Epithelial cell of esophagus (primary cell): ENCODE measurements at places on chromosomes 7 and 10.

DNA sequence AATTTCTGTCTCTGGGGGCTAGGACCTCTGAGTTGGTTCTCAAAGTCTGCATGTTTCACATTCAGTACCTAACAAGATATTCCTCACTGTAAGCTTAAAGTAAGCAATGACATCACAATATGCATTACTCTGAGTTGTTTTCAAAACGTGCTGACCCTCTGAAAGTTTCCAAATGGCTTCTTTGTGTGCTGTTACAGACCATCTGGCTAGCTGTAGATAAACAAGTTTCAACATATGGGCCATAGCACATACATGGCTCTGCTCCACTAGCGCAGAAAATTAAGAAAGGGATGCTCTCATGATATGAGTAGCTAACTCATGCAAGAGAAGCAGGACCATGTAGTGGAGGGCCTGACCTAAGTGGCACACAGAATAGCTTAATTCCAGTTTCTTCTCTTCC, 119.0 kb downstream of the HTR7 start:
- DNase-seq: no peak

DNA sequence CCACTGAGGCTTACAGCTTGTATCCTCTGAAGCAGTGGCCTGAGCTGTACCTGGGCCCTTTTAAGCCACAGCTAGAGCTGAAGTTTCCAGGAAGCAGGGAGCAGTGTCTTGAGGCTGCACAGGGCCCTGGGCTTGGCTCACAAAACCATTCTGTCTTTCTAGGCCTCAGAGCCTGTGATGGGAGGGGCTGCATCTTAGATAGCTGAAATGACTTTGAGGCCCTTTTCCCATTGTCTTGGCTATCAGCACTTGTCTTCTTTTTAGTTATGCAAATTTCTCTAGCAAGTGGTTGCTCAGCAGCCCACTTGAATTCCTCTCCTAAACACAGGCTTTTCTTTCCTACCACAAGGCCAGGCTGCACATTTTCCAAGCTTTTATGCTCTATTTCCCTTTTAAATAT, 864.2 kb downstream of the REEP3 start:
- DNase-seq: no peak

GRCh38 chr10:100535338-100535714, 417 bp upstream of the HIF1AN start:
- DNase-seq: no peak

GRCh38 chr10:121158988-121159579, 307.9 kb downstream of the WDR11 start:
- DNase-seq: peak; percentile 83

- peak; percentile 74 for DNase-seq
Observed at GRCh38 chr10:112631501-112632400, 184.7 kb downstream of the VTI1A start.

DNA sequence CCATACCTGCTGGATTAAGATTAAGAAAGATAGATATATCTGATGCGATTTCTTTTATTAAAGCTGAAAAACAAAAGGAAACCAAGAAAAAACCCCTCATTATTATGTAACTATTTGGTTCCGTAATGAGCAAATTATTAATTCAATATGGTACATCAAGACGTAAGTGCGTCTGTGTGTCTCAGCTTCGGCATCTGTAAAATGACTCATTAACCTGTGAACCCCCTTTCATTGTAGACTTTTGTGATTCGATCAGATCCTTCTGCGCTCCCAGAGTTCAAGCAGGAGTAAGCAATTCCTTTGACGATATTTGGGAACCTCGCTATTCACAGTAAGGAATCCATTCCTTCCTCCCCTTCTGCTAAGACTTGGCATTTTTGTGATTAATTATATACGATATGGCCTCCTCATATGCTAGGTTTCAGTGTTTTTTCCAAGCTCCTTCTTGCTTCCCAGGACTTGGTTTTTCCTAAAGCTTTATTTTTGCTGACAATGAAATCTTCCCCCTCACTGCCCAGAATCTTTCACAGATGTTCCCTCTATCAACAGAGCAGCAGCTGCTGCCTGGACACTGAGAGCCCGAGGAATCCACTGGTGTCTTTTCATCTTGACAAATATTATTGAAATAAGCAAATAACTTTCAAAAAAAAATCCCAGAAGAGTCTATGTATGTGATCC, 171.7 kb upstream of the CELF2 start:
- DNase-seq: no peak

DNA sequence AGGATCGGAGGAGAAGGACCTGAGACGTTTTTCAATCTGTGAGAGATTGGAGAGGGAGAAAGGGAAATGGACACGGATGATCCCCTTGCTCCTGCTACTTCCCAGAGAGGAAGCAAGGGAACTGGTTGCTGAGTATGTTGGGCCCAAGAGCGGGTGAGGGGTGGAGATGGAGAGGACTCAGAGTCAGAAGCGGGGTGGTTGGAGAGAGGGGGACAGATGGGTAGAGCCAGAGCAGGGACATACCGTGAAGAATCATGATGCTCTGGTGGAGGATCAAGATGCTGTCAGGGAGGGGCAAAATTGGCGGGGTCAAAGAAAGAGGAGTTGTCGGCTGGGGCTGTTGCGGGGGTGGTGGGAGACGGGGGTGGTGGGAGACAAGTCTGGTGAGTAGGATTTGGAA, 2.4 kb upstream of the CHST3 start:
- no peak for DNase-seq

- DNase-seq: no peak
Observed at GRCh38 chr10:75662715-75663114, 231.3 kb downstream of the LRMDA start.

DNA sequence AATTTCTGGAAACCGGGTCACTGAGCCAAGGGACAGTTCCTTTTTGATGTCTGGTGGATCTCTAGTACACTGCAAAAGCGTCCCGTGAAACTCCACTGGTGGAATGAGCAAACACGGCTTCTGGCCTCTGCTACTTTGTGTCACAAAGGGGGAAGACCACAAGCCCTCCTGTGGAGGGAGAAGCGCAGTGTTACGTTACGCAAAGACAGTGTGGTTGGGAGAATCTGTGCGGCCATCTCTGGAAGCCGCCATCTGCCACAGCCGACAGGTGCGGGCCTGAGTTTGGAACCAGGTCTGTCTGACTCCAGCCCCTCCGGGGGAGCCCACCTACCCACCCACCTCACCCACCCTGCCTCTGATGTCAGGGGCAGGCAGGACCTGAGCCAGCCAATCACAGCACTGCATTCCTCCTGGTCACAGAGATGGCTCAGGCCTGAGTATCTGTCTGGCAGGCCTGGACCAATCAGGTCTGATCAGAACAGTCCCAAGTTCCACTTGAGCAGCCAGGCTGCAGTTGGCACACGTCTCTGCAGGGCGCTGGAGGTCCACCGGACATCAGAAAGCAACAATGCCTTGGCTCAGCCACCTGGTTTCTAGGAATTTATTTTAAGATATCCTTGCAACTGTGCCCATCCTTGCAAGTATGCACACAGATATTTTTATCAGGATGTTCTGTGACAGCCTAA, 3.0 kb upstream of the CYP2W1 start:
- DNase-seq: peak; percentile 27

- DNase-seq: no peak
Observed at GRCh38 chr10:130936851-130937250, 374.7 kb downstream of the TCERG1L start.

DNA sequence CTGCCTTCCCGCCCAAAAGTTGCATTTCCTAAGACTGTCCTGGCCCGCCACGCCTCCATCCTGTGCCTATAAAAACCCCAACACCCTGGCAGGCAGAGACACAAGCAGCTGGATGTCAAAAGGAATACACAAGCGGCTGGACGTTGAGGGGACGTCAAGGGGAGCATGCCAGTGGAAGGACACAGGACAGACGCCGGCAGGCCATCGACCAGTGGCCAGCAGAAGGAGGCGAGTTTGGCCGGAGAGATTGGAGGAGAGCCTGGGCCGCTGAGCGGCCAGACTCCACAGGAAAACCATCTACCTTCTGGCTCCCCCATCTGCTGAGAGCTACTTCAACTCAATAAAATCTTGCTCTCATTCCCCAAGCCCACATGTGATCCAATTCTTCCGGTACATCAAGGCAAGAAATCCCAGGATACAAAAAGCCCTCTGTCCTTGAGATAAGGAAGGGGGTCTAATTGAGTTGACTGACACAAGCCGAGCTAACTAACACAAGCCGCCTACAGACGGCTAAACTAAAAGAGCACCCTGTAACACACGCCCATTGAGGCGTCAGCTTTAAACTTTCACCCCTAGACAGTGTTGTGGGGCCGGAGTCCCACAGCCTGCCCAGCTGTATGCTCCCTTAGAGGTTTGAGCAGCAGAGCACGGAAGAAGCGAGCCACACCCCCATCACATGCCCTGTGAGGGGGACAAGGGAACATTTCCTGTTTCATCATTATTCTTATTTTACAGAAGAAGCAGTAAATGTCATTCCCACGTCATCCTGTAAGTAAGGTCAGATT, 150.3 kb upstream of the PHYHIPL start:
- no peak for DNase-seq

DNA sequence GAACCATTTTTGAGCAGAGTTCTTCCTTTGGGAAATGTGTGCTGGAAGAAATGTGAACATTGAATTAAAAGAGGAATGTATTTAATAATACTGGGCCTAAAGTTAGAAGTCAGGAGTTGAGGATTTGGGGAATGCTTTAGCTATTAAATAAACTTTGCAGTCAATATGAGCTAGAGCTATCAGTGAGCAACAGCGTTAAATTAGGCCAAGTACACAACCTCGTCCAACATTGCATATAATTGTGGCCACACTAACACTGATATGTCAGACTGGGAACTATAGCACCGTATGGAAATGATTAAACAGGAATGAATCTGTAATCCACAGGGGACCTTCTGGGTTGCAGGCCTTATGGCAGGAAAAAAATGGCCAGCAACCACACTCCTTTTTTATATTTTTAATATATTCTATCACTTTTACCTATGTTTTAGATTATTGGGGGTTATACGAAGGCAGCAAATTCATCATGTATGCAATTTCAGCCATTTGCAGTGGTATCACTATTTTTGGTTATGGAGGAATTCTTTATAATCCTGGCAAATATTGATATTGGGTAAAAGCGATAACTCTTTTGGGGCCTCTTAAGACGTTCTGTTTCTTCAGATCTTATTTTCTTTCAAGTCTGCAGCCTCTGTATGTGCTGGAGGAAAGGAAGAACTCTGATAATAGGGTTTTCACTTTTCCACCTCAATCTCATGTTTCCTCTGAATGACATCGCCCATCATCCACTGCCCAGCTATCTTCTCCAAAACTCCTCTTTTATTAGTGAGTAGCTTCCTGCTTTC, 236.3 kb upstream of the PLXDC2 start:
- no peak for DNase-seq

DNA sequence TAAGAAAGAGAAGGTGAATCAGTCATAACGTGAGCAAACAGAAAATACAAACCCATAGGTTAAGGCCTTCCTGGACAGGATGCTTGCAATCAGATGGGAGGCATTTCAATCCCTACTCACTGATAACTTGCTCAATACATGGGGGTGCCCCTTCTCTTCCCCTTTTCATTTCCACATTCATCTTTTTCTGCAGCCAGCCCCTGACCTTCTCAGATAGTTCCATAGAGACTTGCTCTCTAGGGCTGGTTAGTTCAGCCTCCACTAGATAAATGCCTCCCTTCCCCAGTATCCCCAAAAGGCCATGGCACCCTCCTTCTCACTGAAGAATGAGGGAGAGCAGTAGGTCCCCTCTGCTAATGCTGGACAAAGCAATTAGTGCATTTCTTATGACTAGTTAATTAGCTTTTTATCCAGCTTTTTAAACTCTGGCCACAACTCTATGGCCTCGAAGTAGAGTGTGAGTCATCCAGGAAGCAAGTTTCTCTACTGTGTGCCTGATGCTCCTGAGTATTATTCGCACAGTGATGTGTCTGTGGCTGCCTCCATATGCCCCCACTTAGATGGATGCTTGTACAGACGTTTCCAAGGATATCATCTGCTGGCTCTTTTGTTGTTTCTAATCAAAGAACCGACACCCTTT, 12.7 kb downstream of the CHN2 start:
- peak; percentile 37 for DNase-seq

GRCh38 chr7:92266415-92267241, 20.9 kb downstream of the ANKIB1 start:
- DNase-seq: peak; percentile 73

- DNase-seq: no peak
Observed at GRCh38 chr10:21475393-21475792, 50.1 kb downstream of the SKIDA1 start.

- no peak for DNase-seq
Observed at GRCh38 chr7:146455091-146455655, 338.6 kb downstream of the CNTNAP2 start.

DNA sequence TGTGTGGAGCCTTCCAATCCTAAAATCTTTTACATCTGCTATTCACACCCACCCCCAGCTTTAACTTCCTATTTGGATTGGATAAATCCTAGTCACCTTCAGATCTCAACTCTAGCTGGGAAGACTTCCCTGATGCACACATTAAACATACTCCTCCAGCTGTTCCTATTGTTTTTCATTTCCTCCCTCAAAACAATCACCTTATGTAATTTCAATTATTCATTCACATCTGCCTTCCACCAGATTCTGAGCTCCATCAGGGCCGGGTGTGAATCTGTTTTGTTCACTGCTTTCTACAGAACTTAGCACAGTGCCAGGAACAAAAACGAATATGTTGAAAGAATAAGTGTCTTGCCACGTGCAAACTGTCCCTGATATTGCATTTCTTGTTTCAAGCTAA, 497.4 kb downstream of the PLXDC2 start:
- no peak for DNase-seq

- peak; percentile 78 for DNase-seq
Observed at GRCh38 chr10:96287392-96288105, 16.2 kb upstream of the BLNK start.

DNA sequence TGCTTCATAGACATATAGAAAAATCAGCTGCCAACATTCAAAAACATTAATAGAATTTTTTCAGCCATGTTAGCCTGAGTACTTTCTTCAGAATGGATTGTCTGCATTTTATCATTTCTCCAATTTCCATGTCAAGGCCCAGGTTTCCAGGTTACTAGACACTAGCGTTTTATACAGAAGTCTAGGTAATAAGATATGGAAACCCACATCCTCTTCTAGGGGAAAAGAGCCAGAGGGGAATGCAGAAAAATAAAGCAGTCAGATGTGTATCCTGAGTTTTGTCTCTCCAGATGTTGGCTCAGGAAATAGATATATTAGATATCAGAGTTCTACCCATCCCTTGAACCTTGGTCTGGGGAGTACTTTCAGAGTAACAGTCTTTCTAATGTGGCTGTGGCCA, 20.4 kb downstream of the GIMAP4 start:
- DNase-seq: no peak

GRCh38 chr7:106824458-106824857, 40.6 kb upstream of the PIK3CG start:
- peak; percentile 61 for DNase-seq

GRCh38 chr10:34906067-34906965, 91.2 kb upstream of the PARD3 start:
- DNase-seq: peak; percentile 96

GRCh38 chr7:86477343-86477935, 166.3 kb upstream of the GRM3 start:
- DNase-seq: no peak
